ENCODE measurements at places on chromosomes 16 and 17. TPM values are rescaled to one million over a fixed set of nuclear protein-coding genes. Genes with fewer than 3 reads are reported as not detected.
A peak's percentile ranks its signal among the peaks of the same experiment; 100 is the strongest.

DNA sequence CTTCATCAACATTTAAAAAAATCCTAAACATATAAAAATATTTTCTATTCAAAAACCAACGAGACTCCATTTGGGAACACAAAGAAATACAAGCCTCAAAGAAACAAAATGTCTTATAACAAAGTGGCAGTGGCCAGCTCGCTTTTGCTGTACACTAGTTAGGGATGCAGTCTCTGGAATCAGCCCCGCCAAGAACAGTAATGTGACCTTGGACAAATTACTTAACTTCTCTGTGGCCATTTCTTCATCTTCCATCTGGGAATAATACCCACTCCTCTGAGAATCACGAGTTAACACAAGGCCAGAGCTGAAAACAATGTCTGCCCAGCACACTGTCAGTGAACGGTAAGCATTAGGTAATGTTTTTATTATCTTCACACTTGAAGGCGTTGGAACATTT, 5.6 kb downstream of the STAT5B start:
- no peak for DNase-seq

GRCh38 chr16:68130520-68130919, 45.4 kb downstream of the NFATC3 start:
- no peak for DNase-seq

DNA sequence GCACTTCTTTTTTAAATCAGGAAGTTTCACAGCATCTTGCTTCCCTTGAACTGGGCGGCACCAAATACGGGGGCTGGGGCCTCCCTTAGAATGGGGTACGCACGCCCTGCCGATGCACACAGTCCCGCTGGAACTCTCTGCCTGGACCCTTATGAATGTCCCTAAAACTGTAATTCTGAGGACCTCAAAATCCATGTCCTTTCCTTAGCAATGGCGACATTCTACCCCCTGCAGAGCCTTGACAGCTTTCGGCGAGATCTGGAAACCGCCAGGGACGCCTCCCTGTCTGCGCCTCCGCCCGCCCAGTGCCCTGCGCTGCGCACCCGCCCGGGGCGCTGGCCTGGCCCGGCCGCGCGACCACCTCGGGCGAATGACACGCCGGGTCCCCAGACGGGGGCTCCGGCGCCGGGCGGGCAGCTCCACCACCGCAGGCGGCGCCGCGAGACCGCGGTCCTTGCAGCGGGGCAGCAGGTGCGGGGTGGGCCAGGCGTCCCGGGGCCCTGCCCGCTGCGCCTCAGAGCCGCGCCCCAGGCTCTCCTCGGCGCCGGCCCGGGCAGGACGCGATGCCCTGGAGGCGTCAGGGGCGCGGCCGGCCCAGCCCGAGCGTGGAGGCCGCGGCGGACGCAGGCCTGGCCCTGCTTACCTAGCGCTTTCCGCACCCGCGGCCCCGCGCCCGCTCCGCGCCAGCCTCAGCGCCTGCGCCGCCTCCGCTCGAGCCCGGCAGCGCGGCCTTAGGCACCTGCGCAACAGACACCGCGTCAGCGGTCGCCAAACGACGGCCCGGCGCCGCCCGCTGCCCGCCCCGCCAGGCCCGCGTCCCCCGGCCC, 548 bp downstream of the HAGH start:
- peak; percentile 47 for DNase-seq

DNA sequence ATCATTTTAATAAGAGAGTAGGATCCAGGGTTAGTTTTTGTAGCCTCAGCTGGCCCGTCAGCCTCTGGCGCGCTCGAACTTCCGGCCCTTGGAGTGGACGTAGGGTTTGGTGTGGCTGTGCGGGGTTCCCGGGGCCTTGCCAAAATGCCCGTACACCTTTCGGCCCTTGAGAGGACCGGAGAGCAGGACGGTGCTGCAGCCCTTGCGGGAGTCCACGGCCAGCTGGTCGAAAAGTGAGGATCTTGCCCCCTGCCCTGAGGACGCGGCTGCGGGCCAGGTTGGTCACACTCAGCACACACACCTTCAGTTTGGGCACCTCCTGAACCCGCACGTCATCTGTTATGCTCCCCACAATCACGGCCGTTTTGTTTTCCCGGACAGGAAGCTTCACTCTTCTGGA, 42.2 kb upstream of the CNTNAP4 start:
- no peak for DNase-seq

GRCh38 chr17:6995500-6996255, at the start of gene ALOX12:
ALOX12 (plus strand) TSS chr17:6996049; CDS start chr17:6996118, 69 bp downstream.
- no peak for DNase-seq

Gene CACNA1G
- polyA plus RNA-seq: 0.03 TPM

Measured in CD14-positive monocyte (primary cell).